Dermis blood vessel endothelial cell (primary cell): ENCODE measurements at places on chromosomes 1 and 21. TPM values are rescaled to one million over a fixed set of nuclear protein-coding genes. Genes with fewer than 3 reads are reported as not detected.

PCAT6 gene
- total RNA-seq: 0.51 TPM in 1 of 2 replicates, not detected in the other

MTARC2 gene
- total RNA-seq: 11.0 and 23.5 TPM in 2 replicates

CELSR2 gene
- 1.4 and 1.8 TPM in 2 replicates for total RNA-seq

CA6 gene
- not detected in 2 replicates for total RNA-seq

FOXO6 gene
- 0.05 TPM in 1 of 2 replicates, not detected in the other for total RNA-seq

TDRD5 gene
- not detected in 2 replicates for total RNA-seq

FLG gene
- total RNA-seq: under 0.01 and 0.05 TPM in 2 replicates

GRCh38 chr1:70714149-70714548 lies 303.1 kb downstream of the CTH start:
- DNase-seq: no peak

GRCh38 chr21:41966041-41966833 lies 12.4 kb upstream of the C2CD2 start:
- DNase-seq: no peak

GRCh38 chr1:113321771-113322387 lies 68.4 kb upstream of the MAGI3 start:
- DNase-seq: no peak

- peak; percentile 57 for DNase-seq
Measured at GRCh38 chr21:31173881-31174555, 135.7 kb upstream of the KRTAP19-8 start.

GRCh38 chr1:206909161-206909882 lies 12.1 kb downstream of the IL24 start:
- DNase-seq: peak; percentile 13

DNA sequence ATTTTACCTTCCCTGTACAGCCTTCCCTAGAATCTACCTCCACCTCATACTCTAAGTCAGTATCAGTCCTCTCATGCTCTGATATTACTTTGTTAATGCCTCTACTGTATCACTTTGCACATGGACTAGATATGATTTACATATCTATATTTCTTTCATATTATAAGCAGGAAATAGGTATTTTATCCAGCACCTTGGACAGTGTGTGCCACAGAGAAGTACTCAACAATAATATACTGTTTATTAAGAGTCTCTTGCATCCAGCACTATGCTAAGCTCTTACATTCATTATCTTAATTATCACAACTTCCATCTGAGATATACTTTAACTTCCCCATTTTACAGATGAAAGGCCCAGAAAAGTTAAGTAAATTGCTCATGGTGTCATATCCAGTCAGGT lies 247.9 kb upstream of the DAB1 start:
- no peak for DNase-seq

GRCh38 chr1:222995236-222995580 lies 147.8 kb downstream of the TLR5 start:
- DNase-seq: peak; percentile 49
